ENCODE measurements at places on chromosomes 13 and 19.

DNA sequence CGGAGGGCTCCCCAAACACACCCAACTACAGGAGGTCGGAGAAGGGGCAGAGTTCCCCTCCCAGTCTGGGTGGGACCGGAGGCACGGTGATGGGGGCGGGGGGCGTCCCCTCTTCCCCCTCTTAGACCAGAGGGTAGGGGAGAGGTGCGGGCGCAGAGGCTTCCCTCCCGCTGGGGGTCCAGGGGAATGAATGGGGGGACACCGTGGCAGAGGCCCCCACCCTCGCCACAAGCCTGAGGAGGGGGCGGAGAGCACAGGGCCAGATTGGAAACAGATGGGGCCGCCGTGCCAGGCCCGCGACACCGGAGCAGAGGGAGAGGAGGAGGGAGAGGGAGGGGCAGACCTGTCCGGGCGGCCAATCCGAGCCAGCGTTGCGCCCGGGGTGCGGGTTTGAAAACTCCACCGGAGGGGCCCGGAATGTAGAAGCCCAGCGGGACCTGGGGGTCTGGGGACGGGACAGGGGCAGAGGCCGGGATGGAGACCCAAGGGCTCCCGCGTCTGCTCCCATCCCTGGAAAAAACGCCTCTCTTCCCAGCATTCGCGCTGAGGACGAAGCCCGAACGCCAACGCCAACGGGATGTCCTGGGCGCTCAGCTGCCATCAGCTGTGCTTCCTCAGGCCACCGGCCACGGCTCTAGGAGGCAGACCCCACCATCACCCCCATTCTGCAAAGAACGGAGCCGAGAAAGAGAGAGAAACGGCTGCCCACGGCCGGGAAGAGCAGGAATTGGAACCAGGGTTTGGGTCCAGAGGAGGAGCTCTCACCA, 46.8 kb downstream of the PTPRS start:
- no peak for DNase-seq

- DNase-seq: no peak
Measured at GRCh38 chr19:48554385-48555091, 2.6 kb downstream of the SULT2B1 start.

GRCh38 chr13:33642374-33643065, 175.4 kb upstream of the RFC3 start:
- DNase-seq: peak; percentile 67

DNA sequence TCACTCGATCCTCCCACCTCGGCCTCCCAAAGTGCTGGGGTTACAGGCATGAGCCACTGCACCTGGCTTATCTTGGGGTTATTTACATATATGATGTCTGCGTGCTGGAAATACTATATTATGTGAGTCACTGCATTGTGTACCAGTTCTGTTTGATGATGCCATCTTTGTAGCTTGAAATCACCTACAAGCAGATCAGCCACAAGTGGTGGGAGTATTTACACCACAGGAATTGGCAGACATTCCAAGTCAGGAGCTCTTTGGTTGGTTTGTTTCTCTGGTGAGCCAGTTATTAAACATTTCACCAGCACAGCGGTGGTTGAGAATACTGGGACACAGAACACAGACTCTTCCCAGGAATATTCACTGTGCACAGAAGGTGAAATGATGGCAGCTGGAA, 4.5 kb upstream of the TIMM44 start:
- peak; percentile 20 for DNase-seq

DNA sequence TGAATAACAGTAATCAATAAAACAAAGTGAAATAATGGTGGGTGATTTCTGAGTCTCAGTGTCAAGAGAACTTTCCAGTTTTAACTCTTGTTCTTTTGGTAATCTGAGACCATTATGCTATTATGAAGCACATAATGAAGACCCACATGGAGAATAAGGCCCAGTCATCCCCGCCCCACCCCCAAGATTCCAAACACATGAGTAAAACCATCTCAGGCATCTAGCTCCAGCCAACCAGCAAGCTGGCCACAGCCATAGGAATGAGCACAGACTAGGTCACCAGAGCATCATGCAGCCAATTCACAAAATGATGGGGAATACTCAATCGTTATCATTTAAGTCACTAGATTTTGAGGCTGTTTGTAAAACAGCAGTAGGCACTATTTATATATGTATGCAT, 1769.0 kb upstream of the PCDH20 start:
- DNase-seq: no peak

DNA sequence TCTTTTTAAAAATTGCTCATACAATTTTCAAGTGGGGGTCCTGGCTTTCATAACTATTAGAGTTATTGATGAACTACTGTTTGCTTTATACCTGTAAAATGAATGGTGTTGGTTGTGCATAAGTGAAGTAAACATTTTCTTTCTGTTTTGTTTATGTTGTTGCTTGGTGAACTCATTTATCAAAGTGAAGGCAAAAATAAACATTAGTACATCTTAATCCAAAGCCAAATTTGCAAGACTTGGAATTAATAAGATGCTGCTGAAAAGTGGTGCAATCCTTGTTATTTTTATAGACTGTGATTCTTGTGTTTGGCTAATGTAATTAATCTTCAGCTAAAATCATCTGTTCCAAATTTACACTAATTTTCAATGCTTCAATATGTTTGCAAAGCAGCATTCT, 24.4 kb upstream of the DCT start:
- DNase-seq: no peak

DNA sequence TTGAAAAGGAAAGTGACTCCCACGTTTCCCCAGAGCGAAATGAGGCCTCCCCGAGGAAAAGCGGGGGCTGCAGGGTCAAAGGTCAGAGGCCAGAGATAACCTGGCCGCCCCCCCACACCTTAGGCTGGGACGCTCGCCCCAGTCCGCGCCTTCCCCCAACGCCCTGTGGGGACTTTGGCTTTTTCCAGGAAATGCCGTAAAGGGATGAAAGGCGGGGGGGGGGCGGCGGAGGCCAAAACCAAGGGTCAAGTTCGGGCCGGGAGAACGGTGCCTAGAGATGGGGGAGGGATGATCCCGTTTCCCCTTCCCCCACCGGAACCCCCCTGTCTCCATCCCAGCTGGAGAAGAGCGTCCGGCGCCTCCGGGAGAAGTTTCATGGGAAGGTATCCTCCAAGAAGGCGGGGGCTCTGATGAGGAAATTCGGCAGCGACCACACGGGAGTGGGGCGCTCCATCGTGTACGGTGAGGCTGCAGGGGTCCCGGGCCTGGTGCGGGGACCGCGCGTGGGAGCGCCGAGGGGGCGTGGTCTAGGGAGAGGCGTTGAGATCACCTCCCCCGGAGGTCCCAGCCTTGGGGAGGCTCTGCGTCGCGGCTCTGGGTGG, 575 bp downstream of the SHFL start:
- no peak for DNase-seq

DNA sequence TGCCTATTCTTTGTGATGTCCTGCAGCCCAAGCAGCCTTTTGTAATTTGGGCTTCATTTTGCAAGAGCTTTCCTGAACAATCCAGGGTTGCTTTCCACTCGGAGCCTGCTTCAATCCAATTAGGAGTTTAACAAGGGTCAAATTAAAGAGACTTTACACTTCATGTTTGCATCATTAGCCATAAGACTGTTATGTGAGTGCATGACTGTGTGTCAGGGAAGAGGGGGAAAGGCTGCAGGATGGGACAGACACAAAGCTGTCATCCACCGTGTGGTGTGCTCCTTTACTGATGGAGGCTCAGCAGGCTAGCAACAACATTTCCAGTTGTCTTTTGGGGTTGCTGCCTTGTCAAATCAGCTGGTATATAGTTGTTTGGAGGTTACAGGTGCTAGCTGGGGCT, 23.7 kb upstream of the MAB21L1 start:
- DNase-seq: no peak

DNA sequence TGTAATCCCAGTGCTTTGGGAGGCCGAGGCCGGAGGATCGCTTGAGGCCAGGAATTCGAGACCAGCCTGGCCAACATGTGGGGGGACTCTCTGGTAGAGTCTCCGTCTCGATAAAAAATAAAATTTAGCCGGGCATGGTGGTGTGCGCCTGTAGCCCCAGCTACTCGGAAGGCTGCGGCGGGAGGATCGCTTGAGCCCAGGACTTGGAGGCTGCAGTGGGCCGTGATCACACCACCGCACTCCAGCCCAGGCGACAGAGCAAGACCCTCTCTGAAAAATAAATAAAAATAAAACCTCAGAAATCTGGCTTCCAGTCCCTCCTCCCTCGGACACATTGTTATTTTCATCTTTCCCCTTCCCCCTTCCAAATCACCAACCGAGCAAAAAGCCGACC, 332 bp downstream of the IRGQ start:
- DNase-seq: no peak

DNA sequence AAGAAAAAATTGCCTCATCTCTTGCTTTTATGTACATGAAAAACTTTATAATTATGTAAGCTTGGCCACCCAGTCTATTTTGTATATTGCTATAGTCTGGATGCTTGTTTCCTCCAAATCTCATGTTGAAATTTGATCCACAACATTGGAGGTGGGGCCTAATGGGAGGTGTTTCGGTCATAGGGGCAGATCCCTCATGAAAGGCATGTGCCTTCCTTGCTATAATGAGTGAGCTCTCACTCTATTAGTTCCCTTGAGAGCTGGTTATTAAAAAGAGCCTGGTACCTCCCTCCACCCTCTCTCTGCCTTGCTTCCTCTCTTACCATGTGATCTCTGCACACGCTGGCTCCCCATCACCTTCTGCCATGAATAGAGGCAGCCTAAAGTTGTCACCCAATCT, 1005.1 kb downstream of the PCDH9 start:
- no peak for DNase-seq

- DNase-seq: no peak
Measured at GRCh38 chr19:52599241-52599640, 29.2 kb downstream of the ZNF701 start.

- peak; percentile 42 for DNase-seq
Measured at GRCh38 chr19:17385878-17386611, 8.0 kb downstream of the CCDC194 start.

- DNase-seq: peak; percentile 98
Measured at GRCh38 chr19:12333162-12334159, at the start of gene ZNF563. TSS of gene ZNF563 (minus strand) at chr19:12333633. CDS start at chr19:12333482, 151 bp downstream.

DNA sequence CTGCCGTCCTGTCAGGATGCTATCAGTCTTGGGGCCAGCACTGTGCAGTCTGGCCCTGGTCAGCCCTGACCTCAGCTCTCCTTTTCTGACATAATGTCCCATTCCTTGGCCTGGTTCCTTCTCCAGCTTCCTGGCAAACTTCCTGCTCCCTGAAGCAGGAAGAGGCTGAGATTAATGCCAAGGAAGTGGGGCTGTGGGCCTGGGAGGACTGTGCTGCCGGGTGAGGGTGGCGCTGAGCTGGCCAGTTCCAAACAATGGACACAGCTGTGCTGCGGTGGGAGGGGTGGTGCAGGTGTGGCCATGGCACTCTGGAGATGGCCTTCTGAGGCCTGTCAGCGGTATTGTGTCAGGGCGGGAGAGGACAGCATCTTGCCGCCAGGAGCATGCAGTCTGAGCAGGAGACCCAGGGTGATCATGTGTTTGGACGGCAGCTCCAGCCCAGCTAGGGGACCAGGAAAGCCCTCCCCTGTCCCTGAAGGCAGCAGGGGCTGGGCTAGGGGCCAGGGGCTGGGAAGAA, 30.9 kb downstream of the TUBA3C start:
- no peak for DNase-seq

- DNase-seq: no peak
Measured at GRCh38 chr13:21576426-21576825, 27.5 kb downstream of the MICU2 start.

DNA sequence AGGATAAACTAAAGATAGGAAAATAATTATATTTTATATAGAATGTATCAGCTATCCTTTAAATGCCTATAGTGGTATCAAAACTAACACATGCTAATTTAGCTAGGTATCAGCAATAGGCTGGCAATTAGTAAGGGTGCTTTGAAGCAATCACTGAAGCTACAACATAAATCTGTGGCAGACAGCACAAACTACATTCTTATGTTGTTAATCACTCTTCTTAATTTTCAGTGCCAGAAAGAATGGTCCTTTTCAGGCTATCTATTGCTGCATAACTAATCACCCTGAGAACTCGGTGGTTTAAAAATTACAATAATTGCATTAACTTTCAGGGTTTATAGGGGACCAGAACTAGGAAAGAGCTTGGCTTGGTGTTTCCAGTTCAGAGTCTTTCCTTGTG, 963.1 kb downstream of the EFNB2 start:
- no peak for DNase-seq

GRCh38 chr19:2653710-2654707, 48.5 kb downstream of the GNG7 start:
- no peak for DNase-seq

DNA sequence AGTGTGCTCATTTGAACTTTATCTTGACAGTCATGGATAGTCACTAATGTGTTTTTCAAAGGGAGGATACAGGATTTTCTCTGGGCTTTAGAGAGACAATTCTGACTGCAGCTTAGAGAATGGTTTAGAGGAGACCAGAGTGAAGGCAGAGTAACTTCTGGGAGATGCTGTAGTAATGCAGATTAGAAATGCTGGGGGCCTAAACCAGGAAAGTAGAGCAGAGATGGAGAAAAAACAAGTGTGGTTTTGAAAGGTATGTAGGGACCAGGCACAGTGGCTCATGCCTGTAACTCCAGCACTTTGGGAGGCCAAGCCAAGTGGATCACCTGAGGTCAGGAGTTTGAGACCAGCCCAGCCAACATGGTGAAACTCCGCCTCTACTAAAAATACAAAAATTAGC, 18.3 kb upstream of the CEBPA start:
- DNase-seq: no peak

GRCh38 chr19:9586764-9587163, 2.5 kb upstream of the ZNF121 start:
- peak; percentile 66 for DNase-seq

- peak; percentile 68 for DNase-seq
Measured at GRCh38 chr13:40613192-40613818, 53.1 kb downstream of the FOXO1 start.

- DNase-seq: no peak
Measured at GRCh38 chr19:4357921-4358326, 14.6 kb downstream of the MPND start.

- no peak for DNase-seq
Measured at GRCh38 chr13:48585456-48585840, 52.6 kb upstream of the RCBTB2 start.

GRCh38 chr13:43086181-43086580, 62.8 kb downstream of the DNAJC15 start:
- no peak for DNase-seq

DNA sequence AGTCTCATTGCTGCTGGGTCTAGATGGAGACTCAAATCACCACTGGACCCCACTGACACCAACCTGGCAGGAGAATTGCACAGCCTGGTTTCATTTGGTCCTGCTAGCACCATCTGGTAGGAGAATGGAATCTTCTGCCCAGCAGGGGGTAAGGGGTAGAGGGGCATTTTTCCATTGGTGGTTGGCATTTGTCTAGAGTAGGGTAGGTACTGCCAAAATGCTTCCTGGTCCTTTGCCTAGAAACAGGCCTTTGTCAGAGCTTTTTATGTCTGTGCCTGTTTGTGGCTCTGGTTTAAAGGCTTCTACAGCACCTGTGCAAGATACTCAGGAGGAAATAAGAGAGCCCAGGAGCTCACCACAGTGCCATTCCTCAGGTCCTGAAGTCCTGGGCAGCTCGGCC, 121.3 kb downstream of the KCTD12 start:
- no peak for DNase-seq

DNA sequence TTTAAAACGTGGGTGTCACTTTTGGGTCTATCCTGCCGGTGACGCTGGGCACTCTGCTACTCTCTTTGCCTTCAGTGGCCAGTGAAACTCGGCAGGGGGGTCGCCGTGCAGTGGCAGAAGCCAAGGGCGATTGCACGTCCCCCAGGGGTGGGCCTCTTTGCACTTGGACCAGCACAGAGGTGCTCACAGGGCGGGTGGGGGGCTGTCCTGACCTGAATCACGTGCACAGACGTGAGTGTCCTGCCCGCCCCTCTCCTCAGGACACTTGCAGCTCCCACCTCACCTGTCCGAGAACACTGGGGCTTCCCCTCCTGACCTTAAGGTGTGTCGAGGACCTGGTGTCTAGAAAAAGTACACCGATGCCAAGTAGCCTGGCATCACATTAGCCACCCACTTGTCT, 16.1 kb downstream of the COL4A1 start:
- no peak for DNase-seq
